ENCODE measurements at places on chromosomes 5 and 9. TPM values are rescaled to one million over a fixed set of nuclear protein-coding genes. Genes with fewer than 3 reads are reported as not detected.

- peak; percentile 42 for DNase-seq
These were observed 112.8 kb upstream of the NR3C1 start for GRCh38 chr5:143516249-143516648.

GRCh38 chr9:120653762-120654161 is 60.5 kb downstream of the MEGF9 start:
- DNase-seq, result no peak

DNA sequence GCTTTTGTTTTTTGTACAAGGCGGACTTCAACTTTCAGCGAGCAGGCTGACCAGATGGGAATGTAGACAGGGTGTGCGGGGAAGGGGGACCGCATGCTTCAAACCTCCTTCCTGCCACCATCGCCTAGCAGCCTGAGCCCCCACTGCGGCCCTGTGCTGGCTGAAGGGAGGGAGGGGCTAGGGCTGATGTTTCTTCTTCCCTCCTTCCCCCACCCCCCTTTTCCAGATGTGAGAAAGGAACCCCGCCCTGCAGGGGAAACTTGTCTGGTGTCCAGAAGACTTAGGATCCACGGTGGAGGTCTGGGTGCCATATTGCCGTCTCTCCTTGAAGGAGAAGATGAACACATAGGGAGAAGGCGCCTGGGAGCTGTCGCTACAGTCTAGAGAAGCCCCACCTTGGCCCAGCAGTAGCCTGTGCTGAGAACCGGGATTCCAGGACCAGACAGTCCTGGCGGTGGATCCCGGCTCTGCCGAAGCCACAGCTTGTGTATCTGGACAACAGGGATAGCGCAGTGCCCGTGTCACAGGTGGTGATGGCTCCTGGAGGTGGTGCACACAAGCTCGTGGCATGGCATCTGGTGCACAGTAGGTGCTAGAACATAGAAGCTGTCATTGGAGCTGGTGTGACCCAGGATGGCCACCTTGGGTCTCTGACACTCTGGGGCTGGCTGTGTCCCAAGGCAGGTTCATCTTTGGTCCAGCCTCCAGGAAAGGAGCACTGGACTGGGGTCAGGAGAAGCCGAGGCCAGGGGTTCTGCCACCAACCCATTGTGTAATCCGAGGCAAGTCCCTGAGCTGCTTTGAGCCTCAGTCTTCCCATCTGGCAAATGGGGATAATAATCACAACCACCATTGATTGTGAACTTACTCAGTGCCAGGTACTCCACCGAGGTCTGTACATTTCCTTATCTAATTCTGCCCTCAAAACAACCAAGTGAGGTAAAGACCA is 205.6 kb downstream of the C9orf50 start:
- DNase-seq, result no peak

- DNase-seq, result no peak
These were observed 55.3 kb upstream of the SARDH start for GRCh38 chr9:133793471-133793870.

GRCh38 chr5:43043400-43043756 is 3.3 kb upstream of the ANXA2R start:
- no peak for DNase-seq

- DNase-seq, result no peak
These were observed 16.6 kb downstream of the TUT7 start for GRCh38 chr9:86337469-86338108.

GRCh38 chr9:133509179-133510083 is 15.3 kb downstream of the MYMK start:
- DNase-seq, result no peak

GRCh38 chr5:102223542-102224477 is 72.3 kb downstream of the SLCO4C1 start:
- no peak for DNase-seq

DNA sequence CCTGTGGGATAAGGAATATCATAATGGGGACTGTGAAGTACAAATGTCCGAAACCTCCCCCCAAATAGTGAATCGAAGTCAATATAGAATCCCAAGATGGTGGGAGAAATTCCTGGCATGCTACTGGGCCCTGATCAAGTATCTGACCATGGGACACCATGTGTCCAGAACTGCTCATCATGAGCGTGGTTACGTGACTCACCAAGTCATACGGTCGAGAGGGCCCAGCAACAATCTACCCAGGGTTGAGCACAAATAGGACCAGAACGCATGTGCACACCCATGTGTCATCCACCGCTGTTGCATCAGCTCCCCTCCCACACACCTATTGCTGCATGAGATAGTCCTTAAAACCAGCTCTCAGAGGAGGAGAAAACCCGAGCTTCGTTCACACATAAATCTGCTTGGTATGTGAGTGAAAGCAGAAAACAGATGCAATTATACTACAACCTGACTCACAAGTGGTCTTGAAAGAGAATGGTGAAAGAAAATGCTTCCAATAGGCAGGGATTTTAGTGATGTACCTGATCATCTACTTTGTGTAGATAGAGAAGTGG is 353.2 kb downstream of the CWC27 start:
- DNase-seq, result no peak

DNA sequence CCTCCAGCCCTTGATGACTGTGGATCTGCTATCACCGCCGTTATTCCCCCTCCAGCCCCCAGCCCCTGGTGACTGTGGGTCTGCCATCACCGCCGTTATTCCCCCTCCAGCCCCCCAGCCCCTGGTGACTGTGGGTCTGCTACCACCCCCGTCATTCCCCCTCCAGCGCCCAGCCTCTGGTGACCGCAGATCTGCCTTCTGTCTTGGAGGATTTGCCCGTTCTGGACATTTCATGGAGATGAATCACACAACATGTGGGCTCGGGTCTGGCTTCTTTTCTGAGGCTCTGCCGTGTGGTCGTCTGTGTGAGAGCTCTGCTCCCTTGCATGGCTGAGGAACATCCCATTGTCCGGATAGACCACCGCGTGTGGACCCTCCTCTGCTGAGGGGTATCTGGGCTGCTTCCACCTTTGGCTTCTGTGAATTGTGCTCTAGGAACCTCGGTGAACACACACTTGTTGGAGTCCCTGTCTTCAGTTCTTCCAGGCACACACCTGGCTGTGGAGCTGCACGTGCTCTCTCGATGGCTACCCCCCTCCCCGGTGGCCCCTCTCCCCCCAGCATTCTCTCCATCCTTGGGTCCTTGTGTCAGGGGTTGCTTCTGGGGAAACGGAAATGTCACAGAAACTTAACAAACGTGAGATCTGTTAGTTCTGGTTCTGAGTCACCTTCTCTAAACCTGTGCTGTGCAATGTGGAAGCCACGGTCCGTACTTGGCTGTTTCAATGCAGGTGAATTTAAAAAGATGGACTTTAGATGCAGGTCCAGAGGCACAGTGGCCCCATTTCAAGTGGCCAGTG is 105.3 kb upstream of the COL5A1 start:
- DNase-seq, result peak; percentile 49

DNA sequence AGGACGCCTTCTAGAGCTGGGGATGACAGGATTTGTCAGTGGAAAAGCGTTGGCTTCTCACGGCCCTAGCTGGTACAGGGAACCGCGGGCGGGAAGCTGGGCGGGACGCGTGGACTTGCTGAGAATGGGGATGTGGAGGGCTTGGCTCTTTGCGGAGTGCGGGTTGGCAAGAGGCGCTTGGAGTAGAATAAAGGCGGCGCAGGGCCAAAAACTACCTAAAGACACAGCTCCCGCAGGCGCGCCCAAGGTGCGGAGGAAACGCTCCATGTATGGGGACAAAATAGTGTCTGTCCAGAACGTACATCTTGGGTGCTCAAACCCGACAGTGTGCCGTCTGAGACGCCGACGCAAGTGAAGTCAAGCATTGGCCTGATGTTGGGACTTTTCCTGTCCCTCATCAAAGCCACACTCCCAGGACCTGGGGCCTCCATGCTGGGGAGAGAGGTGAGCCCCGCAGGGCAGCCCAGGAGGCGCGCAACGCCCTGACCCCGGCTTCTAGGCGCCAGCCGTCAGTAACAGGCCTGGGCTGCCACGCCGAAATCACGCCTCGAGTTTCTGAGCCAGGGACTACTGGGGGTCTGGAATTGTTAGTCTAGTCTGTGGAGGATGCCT is 1.6 kb upstream of the NKX2-5 start:
- no peak for DNase-seq

DNA sequence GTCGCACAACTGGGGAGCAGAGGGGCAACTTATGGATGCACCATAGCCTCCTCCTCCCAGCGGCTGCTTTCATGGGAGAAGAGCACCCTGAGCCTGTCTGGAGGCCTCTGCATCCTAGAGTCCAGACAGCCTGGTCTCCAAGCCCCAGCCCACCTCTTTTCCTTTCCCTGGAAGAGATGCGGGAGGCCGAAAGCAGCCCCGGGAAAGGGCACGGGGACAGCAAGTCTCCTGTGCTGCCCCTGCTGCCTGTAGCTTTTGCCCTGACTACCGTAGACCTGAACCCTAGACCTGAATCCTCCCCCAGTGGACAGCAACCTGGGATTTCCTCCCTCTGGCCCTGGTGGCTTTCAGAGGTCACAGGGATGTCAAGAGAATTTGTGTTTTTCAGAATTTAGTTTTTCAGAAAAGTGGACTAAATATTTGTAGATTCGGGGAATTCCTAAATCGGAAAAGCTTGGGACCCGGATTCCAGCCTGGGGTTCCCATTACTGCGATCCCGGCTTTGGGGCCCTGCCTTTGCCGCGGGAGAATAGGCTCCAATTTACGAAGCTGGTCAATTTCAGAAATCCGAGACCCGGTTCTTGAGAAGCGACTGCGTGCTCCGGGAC is 4.3 kb upstream of the PITX1 start:
- DNase-seq, result no peak

- DNase-seq, result peak; percentile 50
These were observed 274.3 kb downstream of the ISL1 start for GRCh38 chr5:51657340-51658240.

GRCh38 chr5:179732918-179733771 is 523 bp downstream of the MAML1 start:
- DNase-seq, result peak; percentile 53

GRCh38 chr9:126524353-126525077 is 89.2 kb upstream of the LMX1B start:
- no peak for DNase-seq

DNA sequence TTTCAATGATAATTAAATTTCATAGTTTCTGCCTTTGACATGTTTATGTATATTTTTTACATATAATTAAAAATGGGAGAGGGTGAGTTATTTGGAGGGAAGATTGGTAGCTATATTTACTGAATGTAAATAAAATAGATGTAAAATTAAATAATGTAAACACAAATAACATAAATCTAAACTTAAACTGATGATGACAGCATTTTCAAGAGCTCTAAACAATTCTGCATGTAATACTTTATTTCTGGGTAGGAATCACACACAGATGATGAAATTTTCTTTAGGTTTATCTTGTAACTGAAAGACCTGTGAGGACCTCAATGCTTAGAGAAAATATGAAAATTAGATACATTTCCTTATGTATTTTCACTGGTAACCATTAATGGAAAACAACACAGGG is 42.2 kb upstream of the RIOK2 start:
- no peak for DNase-seq

DNA sequence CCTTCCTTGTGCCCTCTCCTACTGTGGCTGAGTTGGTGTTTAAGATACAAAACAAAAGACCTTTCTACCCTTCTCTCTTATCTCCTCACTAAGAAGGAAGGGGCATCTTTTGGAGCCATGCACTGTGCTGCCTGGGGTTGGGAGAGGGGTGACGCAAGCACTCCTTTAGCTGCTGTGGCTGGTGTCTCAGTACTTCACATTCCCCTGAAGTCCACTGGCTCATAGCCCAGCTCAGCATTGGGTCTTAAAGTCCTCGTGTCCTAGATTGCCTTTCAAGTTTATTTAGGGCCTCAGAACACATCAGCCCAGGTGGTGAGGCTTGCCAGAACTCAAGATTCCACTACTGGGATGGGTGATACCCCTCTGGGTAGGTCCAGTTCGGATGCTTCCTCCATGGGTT is 325.9 kb upstream of the CYLC2 start:
- DNase-seq, result no peak

GRCh38 chr5:180744253-180744652 is 4.4 kb upstream of the OR2Y1 start:
- no peak for DNase-seq

- DNase-seq, result no peak
These were observed 15.1 kb downstream of the ERMP1 start for GRCh38 chr9:5817862-5818261.

- peak; percentile 32 for DNase-seq
These were observed 115.5 kb downstream of the SLC12A2 start for GRCh38 chr5:128199104-128199503.

DNA sequence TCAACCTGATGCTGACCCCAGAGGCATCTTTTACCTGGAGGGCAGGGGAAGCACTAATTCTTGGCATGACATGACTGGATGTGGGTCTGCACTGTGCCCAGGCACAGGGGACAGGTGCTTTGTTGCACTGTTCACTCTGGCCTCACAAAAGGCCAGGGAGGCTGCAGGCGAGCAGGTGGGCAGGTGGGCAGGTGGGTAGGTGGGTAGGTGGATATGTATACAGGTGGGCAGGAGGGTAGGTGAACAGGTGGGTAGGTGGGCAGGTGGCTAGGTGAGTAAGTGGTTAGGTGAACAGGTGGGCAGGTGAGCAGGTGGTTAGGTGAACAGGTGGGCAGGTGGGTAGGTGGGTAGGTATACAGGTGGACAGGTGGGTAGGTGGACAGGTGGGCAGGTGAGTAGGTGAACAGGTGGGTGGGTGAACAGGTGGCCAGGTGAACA is 1.5 kb downstream of the PAEP start:
- no peak for DNase-seq

DNA sequence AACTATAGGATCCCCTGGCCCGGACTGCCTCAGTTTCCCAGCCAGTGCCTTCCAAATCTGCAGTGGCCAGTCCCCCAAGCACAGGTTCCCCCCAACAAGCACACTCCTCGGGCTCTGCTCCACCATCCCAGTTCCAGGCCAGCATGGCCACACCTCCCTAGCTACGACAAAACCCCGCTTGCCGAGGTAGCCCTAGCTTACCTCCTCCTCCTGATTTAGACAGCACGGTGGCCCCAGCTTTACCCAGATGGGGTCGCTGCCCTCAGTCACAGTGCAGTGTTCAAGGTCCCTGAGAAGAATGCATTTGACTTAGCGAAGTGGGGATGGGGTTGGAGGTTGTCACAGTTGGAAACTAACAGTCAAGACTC is 40.8 kb upstream of the GARNL3 start:
- no peak for DNase-seq

- no peak for DNase-seq
These were observed 520.8 kb upstream of the CYLC2 start for GRCh38 chr9:102474357-102474756.

DNA sequence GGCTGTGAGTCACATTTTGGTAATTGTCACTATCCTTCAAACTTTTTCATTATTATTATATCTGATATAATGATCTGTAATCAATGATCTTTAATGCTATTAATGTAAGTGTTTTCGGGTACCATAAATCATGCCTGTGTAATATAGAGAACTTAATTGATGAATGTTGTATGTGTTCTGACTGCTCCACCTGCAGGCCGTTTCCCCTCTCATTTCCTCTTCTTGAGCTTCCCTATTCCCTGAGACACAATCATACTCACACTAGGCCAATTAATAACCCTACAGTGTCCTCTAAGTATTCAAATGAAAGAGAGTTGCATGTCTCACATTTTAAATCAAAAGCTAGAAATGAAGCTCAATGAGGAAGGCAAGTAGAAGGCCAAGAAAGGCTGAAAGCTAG is 420.9 kb upstream of the SGCD start:
- DNase-seq, result no peak

Gene FLT4
- total RNA-seq, result 0.10 TPM

Gene DND1
- 0.94 TPM for total RNA-seq

Gene EGFL7
- total RNA-seq, result 25.9 TPM

Gene NMUR2
- not detected for total RNA-seq

Gene OR1Q1
- not detected for total RNA-seq

Gene ZNF462
- total RNA-seq, result 6.8 TPM
